NCI-H2081 (cell line): ENCODE measurements at places on chromosomes 16 and 17.

- no peak for DNase-seq
Measured at GRCh38 chr17:45077643-45078042, 16.5 kb downstream of the NMT1 start.

GRCh38 chr16:50578137-50578536 is 29.9 kb downstream of the NKD1 start:
- no peak for DNase-seq

- peak; percentile 56 for DNase-seq
Measured at GRCh38 chr17:8120520-8121406, 2.4 kb upstream of the ALOXE3 start.

DNA sequence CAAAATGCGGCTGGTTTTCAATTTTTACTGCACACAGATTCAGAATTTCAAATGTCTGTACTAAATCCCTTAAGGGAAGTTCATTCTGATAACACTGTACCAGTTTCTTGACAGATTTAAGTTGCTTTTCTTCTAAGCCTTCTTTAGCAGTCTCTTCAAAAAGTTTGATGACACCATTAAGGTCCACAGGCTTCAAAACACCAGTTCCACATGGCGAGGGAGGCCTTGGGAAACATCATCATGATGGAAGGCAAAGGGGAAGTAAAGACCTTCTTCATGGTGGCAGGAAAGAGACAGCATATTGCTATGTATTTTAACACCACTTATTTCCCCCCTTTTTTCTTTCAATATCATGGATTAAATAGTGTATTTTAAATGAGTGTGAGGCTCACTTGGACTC is 24.5 kb downstream of the NLRC5 start:
- no peak for DNase-seq

DNA sequence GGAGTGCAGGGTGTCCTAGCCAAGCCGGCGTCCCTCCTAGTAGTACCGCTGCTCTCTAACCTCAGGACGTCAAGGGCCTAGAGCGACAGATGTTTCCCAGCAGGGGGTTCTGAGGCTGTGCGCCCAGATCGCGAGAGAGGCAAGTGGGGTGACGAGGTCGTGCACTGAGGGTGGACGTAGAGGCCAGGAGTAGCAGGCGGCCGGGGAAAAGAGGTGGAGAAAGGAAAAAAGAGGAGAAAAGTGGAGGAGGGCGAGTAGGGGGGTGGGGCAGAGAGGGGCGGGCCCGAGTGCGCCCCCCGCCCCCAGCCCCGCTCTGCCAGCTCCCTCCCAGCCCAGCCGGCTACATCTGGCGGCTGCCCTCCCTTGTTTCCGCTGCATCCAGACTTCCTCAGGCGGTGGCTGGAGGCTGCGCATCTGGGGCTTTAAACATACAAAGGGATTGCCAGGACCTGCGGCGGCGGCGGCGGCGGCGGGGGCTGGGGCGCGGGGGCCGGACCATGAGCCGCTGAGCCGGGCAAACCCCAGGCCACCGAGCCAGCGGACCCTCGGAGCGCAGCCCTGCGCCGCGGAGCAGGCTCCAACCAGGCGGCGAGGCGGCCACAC is at the start of gene MMP2:
MMP2 (plus strand) TSS at position 372 of the 603 bp plus-strand sequence. CDS start 282 bp downstream, outside the sequence.
- peak; percentile 45 for DNase-seq

- no peak for DNase-seq
Measured at GRCh38 chr16:49828533-49829267, 27.2 kb downstream of the ZNF423 start.

- DNase-seq: no peak
Measured at GRCh38 chr16:50213939-50214519, 52.3 kb upstream of the ADCY7 start.

GRCh38 chr17:55870044-55870443 is 119.2 kb downstream of the PCTP start:
- no peak for DNase-seq
